NCI-H510A treated with DMSO at 0.1 percent for 48 hours (cell line): ENCODE measurements at places on chromosomes 16 and 17.

- no peak for DNase-seq
These were observed 8.0 kb upstream of the AKTIP start for GRCh38 chr16:53511084-53511402.

DNA sequence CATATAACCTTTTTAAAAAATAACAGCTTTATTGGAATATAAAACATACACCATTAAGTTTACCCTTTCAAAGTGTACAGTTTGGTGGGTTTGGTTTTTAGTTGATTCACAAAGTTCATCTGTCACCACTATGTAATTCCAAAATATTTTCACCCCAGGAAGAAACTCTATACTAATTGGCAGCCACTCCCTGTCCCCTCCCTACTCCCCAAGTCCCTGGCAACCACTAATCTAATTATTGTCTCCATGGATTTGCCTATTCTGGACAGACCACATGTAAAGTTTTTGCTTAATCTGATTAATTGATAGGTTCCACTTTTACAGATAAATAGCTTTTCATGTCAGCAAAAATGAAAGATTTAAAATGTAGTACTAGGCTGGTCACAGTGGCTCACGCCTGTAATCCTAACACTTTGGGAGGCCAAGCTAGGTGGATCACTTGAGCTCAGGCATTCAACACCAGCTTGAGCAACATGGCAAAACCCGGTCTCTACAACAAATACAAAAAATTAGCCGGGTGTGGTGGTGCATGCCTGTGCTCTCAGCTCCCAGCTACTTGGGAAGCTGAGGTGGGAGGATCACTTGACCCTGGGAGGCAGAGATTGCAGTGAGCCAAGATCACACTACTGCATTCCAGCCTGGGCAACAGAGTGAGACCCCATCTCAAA lies 25.0 kb upstream of the MAPK3 start:
- no peak for DNase-seq

GRCh38 chr16:50373345-50373701 lies 4.5 kb upstream of the BRD7 start:
- DNase-seq: no peak

DNA sequence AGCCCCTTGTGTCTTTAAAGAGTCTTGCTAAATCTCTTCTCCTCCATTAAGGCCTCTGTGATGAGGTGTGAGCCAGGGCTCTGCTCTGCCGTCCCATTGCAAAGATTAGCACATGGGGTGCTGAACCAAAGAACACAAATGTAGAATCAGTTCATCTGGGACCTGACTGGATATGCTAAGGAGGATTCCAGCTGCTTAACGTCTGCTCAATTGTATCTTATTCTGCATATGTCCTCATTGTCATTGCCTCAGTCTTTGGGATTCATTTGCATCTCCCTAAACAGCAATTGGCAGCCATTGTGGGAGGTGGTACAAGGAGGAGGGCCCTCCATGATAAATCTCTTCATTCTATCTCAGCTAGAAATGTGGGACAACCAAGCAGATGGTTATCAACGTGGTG lies 106.3 kb upstream of the ADAMTS18 start:
- no peak for DNase-seq

DNA sequence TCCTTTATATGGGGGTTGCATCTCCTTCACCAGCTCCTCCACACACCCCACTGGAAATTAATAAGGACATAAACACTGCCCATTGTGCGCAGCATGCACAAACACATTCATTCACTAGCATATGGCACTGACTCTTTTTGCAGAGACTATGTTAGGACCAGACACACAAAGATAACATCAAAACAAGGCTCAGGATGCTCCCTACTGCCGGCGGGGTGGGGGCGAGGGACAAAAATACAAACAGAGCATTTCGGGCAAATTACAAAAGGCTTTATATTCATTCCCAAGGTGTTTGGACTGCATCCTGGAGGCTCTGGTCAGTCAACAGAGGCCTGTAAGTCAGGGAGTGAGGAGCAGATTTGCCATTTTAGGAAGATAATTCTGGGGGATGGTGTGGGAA lies 299.7 kb downstream of the SLC39A11 start:
- DNase-seq: no peak

DNA sequence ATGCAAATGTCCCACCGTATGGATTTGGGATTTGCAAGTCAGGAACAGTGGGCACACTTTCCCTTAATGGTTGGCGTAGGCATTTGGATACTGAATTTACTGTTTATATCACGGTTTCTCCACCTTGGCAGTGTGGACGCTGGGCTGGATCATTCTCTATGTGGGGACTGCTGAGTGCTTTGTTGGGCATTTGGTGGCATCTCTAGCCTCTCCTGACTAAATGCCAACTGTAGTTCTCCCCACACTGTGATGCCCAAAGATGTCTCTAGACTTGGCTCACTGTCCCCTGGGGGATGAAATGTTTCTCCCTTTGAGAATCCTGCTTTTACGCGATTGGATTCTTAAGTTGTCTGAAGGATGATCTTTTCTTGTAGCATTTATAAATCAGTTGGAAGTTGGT lies 49.0 kb downstream of the RBFOX1 start:
- DNase-seq: no peak

DNA sequence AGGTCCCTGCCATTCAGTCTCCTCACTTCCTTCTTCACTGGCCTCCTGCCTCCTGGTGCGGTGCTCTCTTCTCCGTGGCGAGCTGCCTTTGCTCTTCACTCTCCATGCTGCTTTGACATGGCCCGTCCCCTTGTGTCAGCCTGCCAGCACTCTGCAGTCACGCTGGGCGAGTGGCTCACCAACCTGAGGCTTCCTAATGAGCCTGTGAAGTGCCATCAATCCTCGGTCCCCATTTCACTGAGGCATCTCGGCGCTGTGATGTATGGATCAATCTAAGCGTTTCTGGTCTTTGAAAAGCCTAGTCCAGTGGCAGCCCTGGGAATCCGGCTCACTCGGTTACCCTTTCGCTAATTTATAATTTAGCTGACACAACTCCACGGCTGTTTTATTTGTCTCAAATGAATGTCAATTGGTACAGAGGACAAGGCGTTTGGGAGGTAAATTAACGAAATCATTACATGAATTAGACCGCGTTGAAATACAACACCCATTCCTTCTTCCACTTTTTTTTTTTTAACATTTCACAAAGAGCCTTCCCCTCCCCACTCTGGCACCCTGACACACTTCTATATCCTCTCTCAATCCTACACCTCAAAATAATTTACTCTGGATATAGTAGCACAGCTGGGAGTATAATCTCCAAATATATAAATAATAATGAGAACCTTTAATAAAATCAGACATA lies 610.7 kb downstream of the TMEM114 start:
- DNase-seq: no peak

DNA sequence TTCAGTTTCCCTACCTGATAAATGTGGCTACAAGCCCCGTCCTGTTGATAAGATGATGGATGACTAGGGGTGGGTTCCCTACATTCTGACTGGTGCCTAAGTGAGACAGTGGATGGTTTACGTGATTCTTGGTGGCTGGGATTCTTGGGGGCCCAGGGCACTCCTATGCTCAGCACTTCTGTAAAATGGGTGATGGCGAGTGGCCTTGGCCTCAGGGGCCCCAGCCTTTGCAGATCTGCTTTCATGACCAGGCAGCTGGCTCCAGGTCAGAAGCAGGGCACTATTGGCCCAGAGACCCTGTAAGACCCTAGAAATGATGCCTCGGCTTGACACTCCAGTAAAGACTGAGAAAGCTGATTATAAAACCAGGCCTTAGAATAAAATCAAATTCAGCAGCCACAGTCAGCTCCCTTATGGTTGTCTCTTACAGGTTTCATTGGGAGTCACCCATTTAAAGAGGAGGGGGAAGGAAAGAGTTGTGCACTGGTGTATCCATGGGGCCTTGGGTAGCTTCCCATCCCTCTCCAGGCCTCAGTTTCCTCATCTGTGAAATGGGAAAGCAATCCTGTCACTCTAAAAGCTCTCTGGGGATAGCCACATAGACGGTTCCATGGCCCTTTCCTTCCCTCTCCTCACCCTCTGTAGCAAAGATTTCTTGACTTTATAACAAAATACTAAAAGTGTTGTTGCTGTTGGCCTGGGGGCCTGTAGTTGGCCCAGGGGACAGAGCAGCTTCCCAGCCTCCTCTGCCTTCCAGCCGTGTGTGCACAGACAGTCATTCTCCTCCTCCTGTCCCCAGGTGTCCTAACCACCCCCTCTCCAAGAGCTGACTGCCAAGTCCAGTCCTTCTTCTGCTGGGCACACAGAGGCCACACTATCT lies 1.2 kb downstream of the SNX20 start:
- no peak for DNase-seq
